ENCODE measurements at places on chromosomes 16 and 17.

GRCh38 chr16:1158456-1159324 is 5.8 kb downstream of the CACNA1H start:
- peak; percentile 64 for DNase-seq

- DNase-seq = no peak
Measured at GRCh38 chr17:42585353-42585752, 7.8 kb upstream of the PSMC3IP start.

DNA sequence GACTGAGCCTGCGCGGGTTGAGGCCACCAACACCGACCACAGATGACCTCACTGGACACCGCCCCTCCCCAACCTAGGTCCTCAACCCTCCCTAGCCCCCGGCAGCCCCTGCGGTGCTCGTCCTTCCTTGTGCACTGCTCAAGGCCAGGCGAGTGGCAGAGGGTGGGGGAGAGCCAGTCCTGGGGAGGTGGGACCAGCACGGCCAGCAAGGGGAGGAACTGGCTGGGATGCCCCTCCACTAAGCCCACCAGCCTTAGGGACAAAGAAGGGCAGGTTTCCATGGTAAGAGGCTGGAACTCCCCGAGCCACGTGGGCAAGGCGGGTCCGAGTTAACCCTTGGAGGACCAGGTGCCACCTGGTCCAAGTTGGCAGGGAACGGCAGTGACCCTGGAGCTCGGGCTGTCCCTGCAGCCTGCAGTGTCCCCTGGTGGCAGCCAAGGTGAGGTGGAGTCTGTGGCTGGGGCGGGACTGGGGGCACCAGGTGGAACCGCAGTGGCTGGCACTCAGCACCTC is 9.2 kb downstream of the FSCN2 start:
- DNase-seq = peak; percentile 72

GRCh38 chr17:33371377-33371776 is 78.3 kb upstream of the ASIC2 start:
- DNase-seq = no peak

GRCh38 chr16:10584981-10585438 is 4.6 kb upstream of the EMP2 start:
- DNase-seq = no peak

DNA sequence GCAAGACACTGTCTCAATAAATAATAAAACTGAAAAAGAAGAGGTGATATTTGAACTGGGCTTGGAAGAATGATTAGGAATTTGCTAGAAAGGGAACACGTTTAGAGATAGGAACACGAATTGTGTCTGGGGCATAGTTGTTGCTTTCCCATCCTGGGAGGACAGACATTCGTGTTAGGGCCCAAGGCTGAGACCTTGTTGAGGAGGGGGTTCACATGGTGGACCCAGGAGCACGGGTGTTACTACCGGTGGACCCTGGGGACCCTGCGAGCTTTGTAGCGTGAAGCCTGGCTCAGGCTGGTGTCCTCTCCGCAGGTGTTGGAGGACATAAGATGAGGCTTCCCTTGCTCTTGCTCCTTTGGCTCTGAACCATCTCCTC is 1.2 kb downstream of the ACSF3 start:
- no peak for DNase-seq

DNA sequence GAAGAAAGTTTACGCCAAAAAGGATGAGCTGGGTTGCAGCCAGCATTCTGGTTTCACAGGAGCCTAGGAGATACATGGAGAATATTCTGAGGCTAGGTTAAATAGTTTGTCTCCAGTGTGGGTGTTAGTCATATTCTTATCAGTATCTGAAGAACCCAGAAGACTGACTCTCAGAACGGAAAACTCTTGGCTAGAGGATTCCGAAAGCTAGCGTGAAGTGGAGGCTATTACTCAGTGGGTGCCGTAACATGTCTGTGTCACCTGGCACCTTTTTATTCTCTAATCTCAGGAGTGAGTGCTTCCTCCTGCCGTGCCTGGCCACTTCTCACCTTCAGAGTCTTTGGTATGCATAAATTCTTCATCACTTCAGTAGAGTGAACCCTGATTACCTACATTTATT is 199.5 kb downstream of the WWOX start:
- no peak for DNase-seq

DNA sequence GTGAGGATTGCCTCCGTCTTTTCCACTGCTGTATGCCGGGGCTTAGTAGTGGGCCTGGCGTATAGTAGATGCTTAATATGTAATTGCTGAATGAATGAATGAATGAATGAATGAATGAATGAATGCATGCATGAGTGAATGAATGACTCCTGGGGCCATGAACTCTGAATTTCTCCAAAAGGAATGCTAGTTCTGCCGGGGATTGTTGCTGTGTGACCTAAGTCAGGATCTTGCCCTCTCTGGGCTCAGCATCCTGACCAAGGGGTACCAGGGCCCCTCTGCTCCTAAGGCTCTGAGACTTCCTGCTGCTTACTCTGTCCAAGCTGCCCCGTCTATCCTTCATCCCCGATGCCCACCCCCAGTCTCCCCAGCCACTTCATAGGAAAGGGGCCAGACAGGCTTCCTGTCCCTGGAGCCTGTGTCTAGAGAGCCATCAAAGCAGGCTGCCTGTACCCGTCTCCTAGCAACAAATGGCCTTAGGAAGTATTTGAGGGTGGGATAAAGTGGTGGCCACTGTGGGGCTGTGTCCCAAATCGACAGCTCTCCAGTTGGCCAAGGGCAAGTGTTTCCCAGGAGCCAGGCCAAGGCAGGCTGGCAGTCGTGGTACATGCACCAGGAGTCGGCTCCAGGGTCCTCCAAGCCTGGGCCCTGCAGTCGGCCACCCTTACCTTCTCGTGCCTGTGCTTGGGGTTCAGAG is 11.6 kb upstream of the MPRIP start:
- DNase-seq = no peak

DNA sequence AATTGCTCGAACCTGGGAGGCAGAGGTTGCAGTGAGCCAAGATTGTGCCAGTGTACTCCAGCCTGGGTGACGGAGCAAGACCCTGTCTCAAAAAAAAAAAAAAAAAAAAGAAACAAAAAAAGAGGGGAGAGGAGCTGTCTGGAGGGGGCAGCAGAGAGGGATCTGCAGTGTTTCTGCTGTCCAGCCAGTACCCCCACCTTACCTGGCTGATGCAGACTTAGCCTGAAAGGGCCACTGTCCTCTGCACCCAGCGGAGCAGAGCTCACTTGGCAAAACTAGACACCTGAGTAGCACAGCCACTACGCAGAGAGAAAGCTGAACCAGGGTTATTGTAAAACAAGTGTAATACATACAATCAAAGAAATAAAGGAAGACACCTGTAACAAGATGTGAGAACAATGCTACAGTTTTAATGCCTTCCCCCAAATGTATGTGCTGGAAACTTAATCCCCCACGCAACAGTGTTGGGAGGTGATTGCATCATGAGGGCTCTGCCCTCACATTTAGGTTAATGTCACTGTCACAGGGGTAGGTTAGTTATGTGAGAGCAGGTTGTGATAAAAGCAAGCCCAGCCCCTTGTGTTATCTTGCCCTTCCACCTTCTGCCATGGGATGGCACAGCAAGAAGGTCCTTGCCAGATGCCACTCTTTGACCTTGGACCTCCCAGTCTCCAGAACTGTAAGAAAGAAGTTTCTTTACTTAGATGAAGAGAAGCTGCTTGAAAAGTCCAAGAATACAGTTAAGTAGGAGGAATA is 211.2 kb downstream of the RPTOR start:
- no peak for DNase-seq

- no peak for DNase-seq
Measured at GRCh38 chr17:20084621-20085282, 75.6 kb downstream of the SPECC1 start.

DNA sequence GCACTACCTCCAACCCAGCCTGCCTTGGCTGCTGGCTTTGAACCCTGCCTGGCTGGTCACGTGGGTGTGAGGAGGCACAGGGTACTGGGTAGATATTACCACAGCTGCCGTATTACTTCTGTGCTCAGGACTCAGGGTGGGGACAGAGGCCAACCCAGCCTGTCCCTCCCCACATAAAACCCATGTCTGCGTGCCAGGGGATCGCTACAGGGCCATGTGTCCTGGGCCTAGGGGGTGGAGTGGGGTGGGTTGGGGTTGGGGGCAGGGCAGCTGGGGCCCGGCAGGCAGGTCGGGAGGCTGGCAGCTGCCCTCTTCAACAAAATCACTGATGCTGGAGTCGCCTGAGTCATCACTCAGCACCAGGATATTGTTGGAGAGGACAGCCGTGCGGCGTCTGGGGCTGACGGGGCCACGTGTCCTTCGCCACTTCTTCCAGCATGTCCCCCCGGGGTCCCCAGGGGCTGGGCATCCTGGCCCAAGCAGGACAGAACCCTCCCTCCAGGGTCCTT is 39.7 kb upstream of the PVALEF start:
- DNase-seq = no peak

DNA sequence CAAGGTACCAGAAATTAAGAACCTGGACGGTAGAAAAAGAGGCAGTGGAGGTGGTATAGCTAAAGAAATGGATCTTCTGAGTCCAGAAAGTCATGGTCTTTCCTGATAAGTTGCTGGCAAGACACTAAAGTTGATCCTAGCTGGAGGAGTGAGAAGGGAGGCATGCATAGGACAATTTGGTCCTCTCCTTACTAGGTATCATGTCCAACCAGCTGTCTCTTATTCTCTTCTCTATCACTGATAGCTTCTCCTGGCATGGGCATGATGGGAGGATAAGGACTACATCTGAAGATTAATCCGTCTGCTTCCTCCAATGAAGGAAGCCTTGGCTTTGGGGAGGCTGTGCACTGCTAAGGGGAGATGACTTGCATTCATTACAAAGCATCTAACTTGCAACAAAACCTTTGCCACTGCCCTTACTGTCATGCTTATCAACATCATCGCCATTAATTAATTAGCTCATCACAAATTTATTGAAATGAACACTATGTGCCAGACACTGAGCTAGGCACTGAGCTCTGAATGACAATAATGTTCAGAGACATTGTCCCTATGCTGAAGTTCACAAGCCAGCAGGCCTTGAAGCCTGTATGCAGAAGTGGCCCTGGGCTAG is 3.1 kb upstream of the FAM117A start:
- DNase-seq = no peak

DNA sequence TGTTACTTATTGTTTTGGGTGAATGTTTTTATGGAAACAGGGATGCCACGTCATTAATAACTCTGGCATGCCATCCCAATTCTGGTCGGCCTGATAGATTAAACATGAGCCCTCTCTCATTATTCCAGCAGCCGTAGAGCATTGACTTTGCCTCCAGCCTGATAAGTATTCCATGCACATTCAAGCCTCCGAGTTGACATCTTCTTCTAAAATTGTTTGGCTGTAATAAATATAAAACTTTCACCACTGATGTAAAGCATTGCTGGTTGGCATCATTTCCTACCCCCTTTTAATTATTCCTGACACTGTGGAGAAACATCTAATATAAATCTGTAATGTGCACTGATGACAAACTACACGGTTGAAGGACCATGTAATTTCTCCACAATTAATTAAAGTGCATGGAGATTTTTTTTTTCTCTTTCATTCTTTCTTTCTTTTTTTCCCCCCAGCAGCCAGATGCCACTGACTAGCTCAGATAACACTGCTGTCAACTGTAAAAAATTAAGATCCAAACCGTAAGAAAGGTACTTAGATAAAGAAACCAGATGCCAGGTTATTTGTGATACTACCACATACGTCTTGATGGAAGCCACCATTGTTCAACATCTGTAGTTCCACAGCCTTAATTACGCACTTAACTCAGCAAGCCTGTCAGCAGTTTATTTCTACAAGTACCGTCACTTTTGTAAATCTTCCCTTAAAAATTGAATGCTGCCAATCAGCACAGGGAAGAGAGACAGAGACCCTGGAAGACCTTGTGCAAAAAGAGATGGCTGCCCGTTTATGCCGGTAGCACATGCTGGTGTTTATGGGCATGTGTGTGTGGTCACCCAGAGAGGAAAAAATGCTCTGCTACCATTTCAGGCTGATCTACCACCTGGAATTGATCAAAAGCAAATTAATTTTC is 237.7 kb downstream of the IRX3 start:
- DNase-seq = peak; percentile 69

- no peak for DNase-seq
Measured at GRCh38 chr16:2092256-2092620, 43.5 kb downstream of the PKD1 start.

DNA sequence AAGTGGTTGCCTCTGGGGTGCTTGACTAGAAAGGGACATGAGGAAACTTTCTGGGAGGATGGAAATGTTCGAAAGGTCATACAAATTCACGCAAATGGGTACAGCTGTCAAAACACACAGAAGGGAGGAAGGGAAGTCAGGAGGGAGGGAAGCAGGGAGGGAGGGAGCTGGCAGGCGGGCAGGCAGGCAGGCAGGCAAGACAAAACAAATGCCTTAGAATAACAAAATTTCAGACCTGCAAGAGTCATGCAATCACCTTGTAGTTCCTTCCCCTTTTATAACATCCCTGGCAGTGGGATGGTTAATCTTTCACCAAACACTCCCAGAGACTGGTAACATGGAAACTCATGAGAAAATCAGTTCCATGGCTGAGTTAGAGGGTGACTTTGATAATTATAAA is 189.2 kb downstream of the STX8 start:
- DNase-seq = no peak

DNA sequence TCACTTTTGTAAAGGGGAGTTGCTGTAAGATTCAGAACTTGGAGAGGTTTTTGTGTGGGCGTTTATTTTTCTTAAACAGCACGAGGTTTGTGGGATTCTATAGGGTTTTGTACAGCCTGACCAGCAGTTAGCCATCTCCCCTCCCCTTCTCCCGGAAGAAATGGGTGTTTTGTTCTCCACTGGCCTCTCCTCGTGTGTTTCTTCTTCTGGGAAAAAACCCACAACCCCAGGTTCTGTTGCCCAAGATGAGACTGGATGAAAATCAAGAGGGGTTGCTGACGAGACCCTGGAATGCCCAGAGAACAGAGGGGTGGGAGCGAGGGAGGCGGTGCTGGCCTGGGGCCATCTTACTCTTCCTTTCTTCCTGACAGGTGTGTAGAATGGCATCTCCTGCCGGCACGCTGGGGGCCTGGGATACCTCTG is 186.1 kb downstream of the MSI2 start:
- no peak for DNase-seq

- DNase-seq = no peak
Measured at GRCh38 chr16:88608076-88608475, 30.3 kb upstream of the IL17C start.

- no peak for DNase-seq
Measured at GRCh38 chr16:81276323-81276722, 37.8 kb downstream of the BCO1 start.
